ENCODE measurements at places on chromosomes 3 and 15. TPM values are rescaled to one million over a fixed set of nuclear protein-coding genes. Genes with fewer than 3 reads are reported as not detected.

Gene KNL1
- total RNA-seq, result 1.7 TPM

Gene GOLGA6A
- total RNA-seq, result under 0.01 TPM

Gene USP13
- total RNA-seq, result 5.7 TPM

Gene PTPRG
- 32.6 TPM for total RNA-seq

Gene WDR72
- not detected for total RNA-seq

Gene C2CD4A
- not detected for total RNA-seq

Gene COL6A5
- total RNA-seq, result not detected

Gene FOXP1
- total RNA-seq, result 63.0 TPM

Gene GOLGA8J
- total RNA-seq, result 0.09 TPM

Gene DNAH1
- total RNA-seq, result 4.8 TPM

Gene MOBP
- not detected for total RNA-seq

Gene RNF13
- 60.8 TPM for total RNA-seq

Gene XCR1
- total RNA-seq, result not detected

Gene GLDN
- total RNA-seq, result 90.2 TPM

Gene TADA3
- 39.2 TPM for total RNA-seq

Gene PLAAT1
- not detected for total RNA-seq

Gene IMPG2
- 0.86 TPM for total RNA-seq

Data from bronchial smooth muscle cell (primary cell).